Neuronal stem cell (in vitro differentiated cells): ENCODE measurements at places on chromosomes 13 and 19.

- no peak for DNase-seq
These were observed 3.6 kb downstream of the ADGRE1 start for GRCh38 chr19:6890938-6891337.

- DNase-seq: no peak
These were observed 14.9 kb upstream of the IGLON5 start for GRCh38 chr19:51296336-51297093.

- DNase-seq: no peak
These were observed 64.6 kb downstream of the ATP11A start for GRCh38 chr13:112754281-112755025.

- no peak for DNase-seq
These were observed 9.4 kb downstream of the LTBP4 start for GRCh38 chr19:40610396-40611064.

DNA sequence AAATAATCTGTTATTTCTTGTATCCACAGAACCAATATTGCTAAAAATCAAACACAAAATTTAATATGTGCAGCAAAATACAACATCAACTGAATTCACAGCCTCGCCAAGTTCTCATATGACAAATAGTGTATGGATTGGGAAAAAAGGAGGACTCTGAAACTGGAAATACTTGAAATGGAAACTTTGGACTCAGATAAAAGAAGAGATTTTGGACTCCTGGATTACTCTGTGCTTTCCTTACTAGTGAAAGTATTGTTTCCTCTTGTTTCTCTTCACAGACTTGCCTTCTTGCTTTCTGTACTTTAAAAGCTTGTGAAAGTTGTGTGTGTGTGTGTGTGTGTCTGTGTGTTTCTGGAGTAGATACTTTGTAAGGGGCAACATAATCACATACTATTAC is 1596.3 kb downstream of the PCDH9 start:
- no peak for DNase-seq

DNA sequence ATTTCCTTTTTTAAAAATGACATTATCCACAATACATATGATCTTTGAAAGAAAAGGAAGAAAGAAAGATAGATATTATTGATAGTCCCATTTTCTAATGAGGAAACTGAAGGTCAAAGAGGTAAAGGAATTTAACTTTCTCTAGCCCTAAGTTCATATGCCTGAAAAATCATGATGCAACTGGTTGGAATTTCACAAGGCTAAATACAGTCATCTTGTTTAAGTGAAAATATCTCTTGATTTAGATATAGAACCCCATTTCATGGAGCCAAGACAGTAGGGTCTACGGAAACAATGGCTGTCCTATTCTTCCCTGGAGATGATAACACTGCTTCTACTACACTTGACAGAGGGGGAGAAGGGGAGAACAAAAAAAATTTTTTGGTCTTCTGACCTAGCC is 366.2 kb downstream of the DNAJC15 start:
- DNase-seq: no peak

- DNase-seq: no peak
These were observed 34.5 kb upstream of the NDUFS7 start for GRCh38 chr19:1349211-1349610.

- DNase-seq: no peak
These were observed 112.4 kb downstream of the NUFIP1 start for GRCh38 chr13:44876782-44877324.

DNA sequence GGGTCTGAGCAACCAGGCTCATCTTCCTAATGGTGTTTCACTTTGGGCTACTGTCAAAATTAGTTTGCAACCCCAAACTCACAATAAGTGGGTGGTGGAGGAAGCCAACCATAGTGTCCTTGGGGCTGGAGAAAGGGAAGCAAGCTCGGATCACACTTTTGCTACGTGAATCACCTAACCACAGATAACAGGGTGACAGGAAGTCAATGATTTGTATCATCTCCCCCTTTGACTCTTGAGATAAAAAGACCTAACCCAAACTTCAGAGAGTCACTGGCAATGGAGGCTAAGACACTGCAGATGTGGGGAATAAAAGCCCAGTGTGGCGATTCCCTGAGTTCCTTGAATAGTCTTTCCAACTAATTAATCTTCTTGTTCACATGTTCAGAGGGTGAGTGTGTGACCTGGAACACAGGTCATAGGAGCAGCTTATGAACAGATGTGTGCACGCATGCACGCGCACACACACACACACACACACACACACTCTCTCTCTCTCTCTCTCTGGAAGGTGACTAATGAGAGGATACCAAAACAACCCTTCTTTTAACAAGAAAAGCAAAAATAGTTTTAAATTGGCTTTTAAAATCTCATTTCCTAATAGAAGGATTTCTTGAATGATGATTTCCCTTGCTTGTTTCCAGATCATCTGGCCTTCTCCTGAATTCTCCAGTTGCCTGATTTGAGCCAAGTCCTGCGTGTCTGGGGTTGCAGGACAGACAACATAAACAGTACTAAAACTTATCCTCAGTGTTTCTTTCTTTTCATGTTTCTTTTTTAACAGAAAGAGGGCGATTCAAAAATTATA is 21.2 kb upstream of the DOCK9 start:
- no peak for DNase-seq

DNA sequence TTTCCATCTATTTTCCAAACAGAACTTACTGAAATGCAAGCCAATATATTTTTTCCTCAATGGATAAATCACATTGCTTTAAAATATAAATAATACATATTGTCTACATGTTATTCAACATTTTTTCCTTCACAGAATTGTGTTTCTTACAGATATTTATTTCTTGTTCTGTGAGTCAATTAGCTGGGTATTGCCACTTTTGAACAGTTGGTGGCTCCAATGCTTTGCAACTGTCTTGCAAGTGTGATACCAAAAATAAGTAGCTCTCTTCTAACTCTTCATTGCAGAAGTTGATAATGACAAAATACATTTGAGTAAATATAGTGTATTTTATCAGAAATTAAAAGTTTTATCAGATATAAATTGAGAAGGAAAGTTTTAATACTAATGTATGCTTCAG is 17.1 kb upstream of the GPC5 start:
- DNase-seq: no peak

DNA sequence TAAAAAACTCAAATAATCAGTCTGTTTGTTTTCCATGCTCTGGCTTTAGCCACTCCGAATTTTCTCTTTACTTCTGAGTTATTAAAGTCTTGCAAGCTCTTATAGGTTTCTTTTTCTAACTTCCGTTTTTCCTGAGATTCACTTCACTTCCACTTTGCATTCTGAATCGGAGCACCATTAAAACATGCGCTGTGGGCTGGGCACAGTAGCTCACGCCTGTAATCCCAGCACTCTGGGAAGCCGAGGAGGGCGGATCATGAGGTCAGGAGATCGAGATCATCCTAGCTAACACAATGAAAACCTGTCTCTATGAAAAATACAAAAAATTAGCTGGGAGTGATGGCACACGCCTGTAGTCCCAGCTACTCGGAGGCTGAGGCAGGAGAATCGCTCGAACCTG is 357.9 kb downstream of the SLITRK6 start:
- no peak for DNase-seq

- no peak for DNase-seq
These were observed 27.0 kb upstream of the OXGR1 start for GRCh38 chr13:97021241-97021640.

DNA sequence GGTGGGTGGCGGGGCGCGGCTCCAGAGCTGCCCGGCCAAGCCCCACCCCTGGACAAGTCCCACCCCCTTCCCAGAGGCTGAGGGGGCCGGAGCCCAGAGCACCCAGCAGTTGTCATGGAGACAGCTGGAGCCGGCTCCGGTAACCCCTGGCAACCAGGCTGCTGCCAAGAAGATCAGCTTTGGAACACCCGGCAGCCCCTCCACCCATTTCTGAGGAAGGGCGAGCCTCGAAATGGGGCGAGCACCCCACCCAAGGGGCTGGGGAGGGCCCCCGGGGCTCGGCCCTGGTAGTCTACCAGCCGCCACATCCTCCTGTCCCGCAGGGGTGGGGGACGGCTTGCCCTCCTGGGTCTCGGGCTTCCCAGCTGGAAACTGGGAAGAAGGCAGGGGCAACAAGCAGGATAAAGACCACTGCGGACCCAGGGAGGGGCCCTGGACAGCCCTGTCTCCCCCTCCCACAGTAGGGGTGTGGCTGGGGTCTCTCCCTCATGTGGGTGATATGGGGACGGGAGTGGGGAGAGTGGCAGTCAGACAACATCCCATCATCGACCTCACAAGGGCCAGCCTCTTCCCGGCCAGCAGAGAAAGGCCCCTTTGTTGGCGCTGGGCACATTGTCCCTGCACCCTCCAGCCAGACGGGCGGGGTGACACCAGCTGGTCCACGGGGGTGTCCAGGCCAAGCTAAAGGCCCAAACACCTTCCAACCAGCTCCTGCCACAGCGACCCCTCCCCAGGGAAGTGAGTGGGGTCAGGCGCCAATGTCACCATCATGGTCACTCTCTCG is 1.5 kb downstream of the CERS1 start:
- peak; percentile 58 for DNase-seq

DNA sequence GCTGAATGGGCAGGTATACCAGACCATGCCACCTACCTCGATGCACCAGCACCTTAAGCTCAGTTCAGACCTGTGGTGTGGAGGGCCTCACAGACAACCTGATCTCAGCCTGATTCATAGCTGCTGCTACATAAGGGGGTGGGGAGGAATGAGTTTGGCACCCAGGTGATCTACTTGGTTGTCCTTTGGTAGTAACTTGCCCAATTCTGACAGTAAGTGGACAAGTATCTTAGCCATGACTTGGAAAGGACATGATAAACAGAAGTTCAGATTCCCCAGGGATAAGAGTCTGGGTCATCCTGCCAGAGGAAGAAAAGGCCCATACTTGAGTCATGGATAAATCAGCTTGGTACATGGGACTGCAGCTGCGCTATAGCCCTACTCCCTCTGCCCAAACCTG is 28.4 kb upstream of the SOHLH2 start:
- DNase-seq: no peak

- DNase-seq: no peak
These were observed 3.5 kb downstream of the KCNN4 start for GRCh38 chr19:43777163-43777695.

- DNase-seq: no peak
These were observed 19.3 kb upstream of the CEACAM20 start for GRCh38 chr19:44548736-44549135.

- DNase-seq: no peak
These were observed 13.7 kb upstream of the MAP3K10 start for GRCh38 chr19:40177286-40178070.

- no peak for DNase-seq
These were observed 317.5 kb downstream of the KLF12 start for GRCh38 chr13:73816702-73817101.

GRCh38 chr13:71524613-71525304 is 342.2 kb downstream of the DACH1 start:
- DNase-seq: no peak

DNA sequence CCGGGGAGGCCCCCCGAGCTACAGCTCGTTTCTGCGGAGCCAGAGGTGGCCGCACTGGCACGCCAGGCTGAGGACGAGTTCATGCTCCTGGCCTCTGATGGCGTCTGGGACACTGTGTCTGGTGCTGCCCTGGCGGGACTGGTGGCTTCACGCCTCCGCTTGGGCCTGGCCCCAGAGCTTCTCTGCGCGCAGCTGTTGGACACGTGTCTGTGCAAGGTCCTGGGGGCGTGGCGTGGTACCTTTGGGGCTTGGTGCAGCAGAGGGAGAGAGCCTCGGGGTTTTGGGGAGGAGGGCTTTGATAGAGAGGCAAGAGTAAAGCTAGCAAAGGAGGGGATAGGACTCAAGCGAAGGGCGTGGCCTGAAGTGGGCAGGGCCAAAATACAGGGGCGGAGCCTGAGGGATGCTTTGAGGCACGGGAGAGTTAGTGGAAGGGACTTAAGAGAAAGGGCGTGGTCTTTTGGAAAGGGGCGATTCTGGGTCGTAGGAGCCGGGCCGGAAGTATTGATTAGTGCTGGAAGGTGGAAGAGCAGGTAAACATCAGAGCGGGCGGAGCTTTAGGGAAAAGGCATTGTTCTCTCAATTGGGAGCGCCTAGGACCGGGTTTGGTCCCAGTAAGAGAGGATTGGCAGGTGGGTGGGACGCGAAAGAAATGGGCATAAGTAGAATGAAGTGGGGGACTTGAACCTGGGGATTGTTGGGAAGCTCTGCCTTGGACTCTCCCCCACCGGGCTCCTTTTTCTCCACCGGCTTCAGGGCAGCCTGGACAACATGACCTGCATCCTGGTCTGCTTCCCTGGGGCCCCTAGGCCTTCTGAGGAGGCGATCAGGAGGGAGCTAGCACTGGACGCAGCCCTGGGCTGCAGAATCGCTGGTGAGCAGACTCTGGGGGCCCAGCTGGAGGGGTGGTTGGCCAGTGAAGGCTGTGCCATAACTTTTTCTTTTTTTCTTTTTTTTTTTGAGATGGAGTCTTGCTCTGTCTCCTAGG is 1.2 kb downstream of the PPM1N start:
- DNase-seq: peak; percentile 59

DNA sequence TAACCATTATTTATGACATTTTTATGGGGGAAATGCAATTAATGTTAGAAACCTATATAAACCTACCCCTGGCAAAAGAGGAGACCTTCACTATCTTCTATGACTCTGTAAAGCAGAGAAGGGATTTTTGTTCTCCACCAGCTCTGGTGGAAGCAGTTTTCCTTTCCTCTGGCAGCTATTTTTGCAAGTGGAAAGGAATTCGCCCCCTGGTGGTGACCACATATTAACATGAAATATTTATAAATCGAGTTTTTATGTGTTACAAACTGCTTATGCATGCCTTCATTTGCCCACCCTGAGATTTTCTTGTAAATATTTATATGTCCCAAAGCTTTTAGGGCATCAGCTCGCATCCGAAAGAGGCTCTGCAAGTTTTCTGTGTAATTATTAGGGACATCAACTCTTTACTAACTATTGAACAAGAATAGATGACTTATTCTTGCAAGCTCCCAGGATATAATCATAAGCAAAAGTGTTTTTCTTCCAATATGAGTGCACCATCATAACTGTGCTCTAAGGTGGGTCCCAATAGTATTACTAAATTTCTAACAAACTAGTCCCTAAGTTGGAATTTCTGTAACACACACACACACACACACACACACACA is 62.4 kb downstream of the SERTM1 start:
- DNase-seq: peak; percentile 44

DNA sequence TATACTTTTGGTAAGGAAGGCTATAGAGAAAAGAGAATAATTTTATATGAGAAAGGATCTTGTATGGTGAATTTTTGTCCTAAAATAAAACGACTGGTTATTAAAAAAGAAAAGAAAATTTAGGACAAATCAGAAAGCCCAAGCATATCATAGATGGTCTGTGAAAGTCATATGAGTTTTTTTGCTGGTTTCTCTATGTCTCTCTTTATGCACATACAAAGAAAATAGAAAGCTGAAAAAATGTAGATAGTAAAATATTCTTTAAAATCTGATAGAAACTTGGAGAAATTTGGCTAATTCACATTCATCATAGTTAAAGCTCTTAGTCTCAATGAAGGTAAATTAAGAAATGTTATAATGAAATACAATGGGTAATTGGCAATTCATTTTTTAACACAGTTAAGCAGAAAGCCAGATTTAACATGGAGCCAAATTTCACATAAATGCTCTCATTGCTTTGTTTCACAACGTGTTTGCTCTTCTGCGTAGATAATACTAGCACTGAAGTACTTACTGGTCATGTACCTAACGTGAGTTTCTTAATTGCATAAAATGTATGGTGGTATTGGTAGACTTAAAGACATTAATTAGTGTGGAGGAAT is 621.5 kb upstream of the ATXN8OS start:
- no peak for DNase-seq
